ENCODE measurements at places on chromosomes 4 and X.
A peak's percentile ranks its signal among the peaks of the same experiment; 100 is the strongest.

DNA sequence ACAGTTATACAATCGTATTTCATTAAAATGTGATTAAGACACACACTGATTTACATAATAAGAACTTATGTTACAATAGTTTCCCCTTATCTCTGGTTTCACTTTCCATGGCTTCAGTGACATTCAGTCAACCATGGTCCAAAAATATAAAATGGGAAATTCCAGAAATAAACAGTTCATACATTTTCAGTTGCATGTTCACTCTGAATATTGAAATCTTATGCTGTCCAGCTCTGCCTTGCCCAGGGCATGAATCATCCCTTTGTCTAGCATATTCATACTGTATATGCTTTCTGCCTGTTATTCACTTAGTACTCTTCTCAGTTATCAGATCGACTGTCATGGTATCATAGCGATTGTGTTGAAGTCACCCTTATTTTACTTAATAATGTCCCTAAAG, 173.8 kb upstream of the DCAF12L2 start:
- DNase-seq: no peak

GRCh38 chr4:63492515-63492914, 916.7 kb downstream of the TECRL start:
- no peak for DNase-seq

- no peak for DNase-seq
Observed at GRCh38 chr4:119632216-119632615, 3.6 kb upstream of the PDE5A start.

DNA sequence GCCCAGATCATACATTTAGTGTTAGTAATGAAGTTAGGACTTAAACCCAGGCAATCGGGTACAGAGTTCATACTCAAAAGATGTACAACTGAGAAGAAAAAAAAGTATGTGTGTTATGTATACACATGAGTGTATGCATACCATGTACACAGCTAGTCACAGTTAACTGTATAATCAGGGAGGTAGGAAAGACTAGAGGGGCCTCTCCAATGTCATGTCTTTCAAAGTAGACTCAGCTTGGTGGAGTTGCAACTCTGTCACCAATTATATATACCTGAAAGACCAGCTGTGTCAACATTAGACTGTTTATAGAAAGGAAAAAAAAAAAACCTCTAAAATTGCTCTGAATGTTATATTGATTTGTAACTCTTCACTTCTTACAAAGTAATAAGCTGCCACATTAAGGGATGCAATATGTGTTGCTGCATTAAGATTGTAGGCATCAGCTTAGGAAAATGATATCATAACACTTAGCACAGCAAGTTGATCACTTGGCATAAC, 167.5 kb downstream of the DCTD start:
- DNase-seq: no peak

DNA sequence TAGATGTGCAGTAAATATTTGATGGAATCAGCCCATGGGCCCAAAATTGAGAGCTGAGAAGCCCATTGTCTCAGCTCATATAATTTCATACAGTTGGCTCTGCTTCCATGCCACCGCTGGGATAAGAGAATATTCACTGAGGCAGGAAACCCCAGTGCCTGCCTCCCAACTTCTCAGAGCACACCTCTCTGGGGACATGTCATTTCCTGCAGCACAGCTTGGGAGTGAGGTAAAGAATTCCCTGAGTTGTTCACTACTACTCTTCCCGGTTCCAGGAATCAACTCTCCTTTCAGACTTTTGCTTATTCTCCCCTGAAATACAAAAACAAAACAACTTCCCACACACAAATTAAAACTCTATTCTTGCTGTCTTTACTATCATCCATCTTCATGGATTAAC, 389.3 kb downstream of the MAPK10 start:
- DNase-seq: no peak

GRCh38 chr4:17058536-17058915, 160.1 kb upstream of the LDB2 start:
- DNase-seq: no peak

DNA sequence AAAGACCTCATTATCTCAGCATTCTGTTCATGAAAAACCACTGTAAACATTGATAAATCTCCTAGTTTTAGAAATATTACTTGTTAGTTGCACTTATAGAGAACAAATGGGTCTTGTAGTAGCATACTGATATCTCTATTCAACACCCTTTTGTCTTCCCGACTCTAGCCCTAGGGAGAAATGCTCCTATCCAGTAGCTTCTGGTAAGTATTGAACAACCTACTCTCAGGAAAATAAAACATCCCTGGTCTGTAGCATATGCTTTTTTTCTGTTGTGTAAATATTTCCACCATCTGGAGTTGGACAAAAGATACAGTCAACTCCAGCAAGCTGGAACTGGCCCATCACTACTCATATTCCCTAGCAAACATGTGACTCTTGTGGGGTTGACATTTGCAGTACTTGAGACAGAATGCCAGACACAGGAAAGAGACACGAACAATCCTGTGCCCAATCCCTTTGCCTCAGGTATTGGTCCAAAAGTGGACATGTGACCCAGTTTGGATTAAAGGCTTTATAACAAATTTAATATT, 188.2 kb downstream of the GC start:
- no peak for DNase-seq

DNA sequence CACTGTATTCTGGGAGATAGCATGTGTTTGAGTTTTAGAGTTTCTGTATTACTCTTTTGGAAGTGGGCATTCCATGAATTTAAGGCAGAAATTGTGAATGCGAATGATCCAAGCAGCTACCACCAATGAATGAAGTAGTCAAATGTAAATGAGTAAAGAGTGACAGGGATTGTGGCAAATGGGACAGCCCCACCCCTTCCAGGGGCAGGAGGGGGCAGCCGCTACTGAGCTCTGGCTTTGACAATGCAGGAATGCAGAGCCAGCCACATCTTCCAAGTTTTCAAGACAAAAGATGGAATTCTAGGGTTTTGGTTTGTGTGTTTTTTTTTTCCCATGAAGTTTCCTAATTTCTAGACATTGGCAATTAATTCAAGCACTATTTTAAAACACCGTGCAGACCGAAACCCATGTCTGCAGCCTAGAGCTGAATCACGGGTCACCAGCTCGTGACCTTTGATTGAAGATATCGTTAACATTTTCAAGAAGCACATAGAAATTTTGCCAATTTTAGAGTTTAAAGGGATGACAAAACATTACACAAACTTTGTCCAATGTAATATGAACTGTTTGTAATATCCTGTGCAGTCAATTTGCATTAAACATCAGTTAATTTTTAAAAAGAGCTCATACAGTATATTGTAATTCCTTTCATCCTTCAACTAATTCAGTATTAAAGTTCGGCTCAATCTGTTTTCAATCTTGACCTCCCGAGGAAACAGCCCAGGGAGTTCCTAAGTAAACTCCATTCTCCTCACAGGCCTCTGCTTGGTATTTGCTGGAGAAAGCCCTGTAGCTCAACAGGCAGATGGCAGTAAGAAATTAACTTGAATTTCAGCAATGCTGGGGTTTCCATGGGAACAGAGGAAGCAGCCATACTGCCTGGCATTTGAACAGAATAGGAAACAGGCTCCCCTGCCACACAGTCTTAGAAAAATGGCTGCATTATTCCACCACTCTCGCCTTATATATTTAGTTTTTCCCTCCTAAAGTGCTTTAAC, 83.4 kb downstream of the UCHL1 start:
- DNase-seq: no peak

GRCh38 chr4:171621646-171622045, 191.6 kb upstream of the GALNTL6 start:
- no peak for DNase-seq

- no peak for DNase-seq
Observed at GRCh38 chrX:96386981-96387380, 297.7 kb upstream of the DIAPH2 start.

DNA sequence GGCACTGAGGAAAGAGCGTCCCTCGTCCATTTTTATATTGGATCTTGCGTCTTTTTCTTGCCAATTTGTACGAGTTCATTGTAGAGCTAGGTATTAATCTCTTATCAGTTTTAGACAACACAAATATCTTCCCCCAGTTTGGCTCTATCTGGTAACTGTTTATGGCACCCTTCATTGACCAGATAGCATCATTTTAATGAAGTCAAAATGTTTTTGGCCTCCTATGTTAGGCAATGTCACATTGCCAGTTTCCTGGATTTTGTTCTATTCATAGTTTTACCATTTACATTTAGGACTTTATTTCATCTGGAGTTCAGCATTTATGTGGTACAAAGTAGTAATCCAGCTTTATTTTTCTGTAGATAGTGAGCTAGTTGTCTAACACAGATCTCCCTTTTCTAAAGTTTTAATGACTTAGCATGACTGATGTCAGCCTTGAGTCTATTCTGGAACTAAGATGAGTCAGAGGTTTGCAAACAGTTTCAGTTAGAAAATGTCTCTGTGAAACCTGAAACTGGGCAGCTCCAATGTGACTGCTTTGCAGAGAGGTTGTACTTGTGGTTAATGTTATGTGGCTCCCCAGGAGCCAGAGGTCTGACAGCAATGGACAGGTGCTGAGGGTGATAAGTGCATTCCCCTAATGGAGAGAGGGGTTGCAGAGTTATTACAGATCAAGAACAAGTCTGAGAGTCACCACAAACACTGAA, 5.3 kb upstream of the STBD1 start:
- peak; percentile 22 for DNase-seq

- DNase-seq: no peak
Observed at GRCh38 chrX:140799216-140799615, 89.7 kb downstream of the LINC00632 start.

DNA sequence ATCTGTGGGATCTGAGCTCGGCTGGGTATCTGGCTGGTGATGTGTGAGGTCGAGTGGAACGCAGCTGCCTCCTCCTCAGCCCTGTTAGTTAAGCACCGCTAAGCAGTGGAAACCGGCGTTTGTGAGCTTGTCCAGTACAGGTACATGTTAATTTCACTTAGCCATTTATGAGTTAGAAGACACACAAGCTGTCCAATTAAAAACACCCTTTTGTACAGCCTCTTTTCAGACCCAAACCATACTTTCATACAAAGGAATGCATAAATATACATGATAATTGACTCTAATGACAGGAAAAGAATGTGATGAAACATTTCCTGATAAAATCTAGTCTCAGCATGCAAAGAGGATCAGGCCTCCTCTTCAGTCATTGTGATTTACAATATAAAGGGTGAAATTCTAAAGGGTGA, 163.6 kb upstream of the FAT1 start:
- no peak for DNase-seq

DNA sequence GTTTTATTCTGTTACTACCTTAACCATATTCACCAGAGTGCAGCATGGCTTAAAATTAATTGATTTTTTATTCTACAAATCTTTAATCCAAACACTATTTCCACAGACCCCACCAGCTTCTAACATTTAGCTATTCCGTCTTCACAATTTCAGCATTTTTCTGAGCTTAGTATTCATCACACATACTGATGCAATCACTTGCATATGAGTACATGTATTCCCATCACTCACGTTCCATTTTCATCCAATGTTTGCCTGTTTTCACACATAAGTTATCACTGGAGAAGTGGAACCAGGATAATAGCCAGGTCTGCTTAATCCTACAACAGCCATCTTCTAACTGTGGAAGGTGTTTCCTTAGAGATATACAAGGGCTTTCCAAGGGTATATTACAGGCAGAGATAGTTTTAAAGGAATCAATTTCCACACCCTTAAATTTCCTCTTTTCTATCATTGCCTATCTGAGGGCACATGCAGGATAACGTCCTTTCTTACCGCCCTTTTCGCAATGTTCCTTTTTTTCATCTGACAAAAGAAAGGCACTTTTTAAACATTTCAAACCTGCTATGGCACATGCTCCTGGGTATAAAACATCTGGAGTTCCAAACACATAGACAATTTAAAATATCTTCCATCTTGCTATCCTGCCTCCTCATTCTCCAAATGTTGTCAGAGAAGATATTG, 115.8 kb downstream of the CORIN start:
- no peak for DNase-seq

- DNase-seq: no peak
Observed at GRCh38 chrX:9955506-9955905, 11.7 kb upstream of the CLDN34 start.

- DNase-seq: no peak
Observed at GRCh38 chr4:139279760-139280620, at the start of gene MGARP. Gene MGARP, minus strand, starts transcription at chr4:139280225. Its CDS starts 67 bp downstream, at chr4:139280158.

- DNase-seq: no peak
Observed at GRCh38 chrX:153475271-153475670, 4.9 kb upstream of the HAUS7 start.

- DNase-seq: peak; percentile 31
Observed at GRCh38 chr4:139555705-139556070, 331 bp downstream of the SETD7 start.

DNA sequence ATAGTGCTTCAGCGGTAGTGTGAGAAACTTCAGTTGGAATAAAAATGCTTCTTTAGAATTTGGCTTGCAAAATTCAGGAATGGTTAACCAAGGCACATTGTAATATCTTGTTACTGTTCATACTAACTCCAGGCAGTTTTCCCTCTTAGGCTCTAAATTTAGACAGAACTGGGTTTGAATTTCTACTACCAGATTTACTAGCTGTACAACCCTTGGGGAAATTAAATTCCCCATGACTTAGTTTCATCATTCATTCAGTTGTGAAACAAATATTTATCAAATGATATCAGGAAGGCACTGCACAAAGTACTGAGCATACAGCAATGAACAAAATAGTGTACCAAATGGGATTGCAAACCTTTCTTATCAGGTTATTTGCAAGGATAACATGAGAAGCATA, 135.0 kb upstream of the IL15 start:
- DNase-seq: no peak

DNA sequence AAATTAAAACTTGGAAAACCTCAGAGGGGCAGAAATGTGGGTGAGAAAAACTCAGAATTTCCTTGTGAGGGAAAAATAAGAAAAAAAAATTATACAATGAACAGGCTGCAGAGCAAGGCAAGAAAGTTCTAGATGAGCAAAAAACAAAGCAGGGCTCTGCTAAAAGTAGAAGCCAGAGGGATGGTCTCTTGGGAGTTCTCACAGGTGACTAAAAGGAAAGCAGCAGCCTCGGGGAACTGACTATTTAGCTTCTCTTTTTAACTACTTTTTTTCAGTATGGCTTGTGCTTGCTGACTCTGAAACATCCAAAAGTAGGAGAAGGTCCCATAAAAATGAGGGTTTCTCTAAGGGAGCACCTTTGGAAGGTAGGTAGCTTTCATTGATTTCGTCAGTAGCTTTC, 36.4 kb downstream of the PCDH19 start:
- DNase-seq: no peak

DNA sequence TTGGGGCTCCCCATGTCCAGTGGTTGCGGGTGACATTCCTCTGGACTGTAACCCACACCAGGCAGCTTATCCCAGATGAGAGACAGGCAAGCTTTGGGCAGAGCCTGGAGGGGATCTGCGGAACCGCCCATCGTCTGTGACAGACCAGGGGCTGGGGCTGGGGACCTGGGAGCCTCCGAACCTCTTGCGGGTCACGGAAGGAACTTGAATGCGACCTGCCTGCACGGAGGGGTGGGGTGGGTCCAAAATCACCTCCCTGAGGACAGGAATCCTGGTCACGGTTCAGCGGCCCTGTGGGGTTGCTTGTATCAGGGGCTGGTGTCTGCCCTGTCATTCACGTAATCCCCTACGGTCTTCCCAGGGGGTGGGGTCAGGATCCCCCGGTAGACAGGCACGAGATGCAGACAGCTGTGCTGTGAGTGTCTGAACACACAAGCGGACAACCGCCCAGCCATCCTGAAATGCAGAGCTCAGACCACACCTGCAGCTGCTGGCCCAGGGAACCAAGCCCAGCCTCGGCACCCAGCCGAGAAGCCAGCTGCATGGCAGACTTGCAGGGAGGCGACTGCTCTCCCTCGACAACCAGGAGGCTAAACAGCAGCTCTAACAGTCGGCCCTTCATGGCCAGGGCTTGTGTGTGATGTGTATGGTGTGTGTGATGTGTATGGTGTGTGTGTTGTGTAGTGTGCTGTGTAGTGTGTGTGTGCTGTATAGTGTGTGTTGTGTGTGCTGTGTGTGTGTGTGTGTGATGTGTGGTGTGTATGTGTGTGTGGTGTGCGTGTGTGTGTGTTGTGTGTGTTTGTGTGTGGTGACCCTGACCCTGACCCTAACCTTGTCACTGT, 105.9 kb upstream of the ADRA2C start:
- DNase-seq: no peak

Measured in CD14-positive monocyte (primary cell).